ENCODE measurements at places on chromosomes 5 and 9.
A peak's percentile ranks its signal among the peaks of the same experiment; 100 is the strongest.

DNA sequence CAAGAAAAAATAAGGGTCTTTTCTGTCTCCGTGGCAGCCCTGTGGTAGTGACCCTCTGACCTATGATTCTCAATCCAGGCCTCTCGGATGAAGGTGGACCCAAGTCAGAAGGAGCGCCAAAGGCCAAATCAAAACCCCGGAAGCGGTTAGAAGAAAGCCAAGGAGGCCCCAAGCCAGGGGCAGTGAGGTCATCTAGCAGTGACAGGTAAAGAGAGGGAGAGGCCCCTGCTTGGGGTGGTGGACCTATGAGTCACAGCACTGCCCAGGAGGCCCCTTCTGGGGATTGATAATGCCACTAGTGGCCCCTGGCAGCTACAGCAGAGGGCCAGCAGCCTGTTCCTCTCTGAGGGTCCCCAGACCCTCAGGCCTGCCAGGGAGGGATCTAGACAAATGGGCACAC lies 6.4 kb upstream of the SLC2A8 start:
- no peak for DNase-seq

DNA sequence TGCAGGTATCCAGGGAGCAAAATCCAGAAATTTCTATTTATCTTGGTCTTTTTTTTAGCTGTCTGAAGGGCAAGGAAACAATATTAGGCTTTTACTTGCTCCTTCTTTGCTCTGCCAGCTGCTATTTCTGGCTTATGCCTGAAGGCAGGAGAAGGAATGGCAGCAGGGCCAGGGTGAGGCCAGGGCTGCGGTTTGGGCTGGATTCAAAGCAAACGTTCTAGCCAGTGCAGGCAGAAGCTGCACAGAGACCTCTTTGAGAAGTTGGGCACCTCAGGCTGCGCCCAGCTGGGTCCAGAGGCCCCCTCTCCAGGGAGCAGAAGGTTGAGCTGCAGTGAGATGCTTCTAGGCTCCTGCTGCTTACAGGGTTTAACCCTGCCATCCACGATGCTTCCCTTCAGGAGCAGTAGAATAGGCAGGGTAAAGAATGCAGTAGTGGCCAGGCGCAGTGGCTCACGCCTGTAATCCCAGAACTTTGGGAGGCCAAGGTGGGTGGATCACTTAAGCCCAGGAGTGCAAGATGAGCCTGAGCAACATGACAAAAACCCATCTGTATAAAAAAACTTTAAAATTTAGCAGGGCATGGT lies 201.2 kb downstream of the ADCY2 start:
- no peak for DNase-seq

GRCh38 chr5:133990396-133990795 lies 14.4 kb downstream of the VDAC1 start:
- no peak for DNase-seq

DNA sequence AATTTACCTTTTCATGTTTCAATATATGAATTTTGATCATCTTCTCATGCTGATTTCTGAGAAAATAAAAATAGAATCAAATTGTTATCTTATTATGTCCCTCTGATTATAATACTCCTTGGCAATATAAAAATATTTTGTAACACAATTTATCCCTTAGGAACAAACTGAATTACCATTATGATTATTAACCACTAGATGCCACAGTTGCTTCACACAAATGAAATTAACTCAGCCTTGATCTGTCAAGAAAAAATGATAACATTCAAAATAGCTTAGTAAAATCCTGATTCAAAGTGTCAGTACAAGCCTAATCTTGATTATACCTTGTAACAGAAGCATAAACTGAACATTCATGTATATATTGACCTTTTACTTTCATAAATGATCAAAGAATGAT lies 4.8 kb upstream of the CHSY3 start:
- no peak for DNase-seq

- DNase-seq = no peak
These were observed 544.7 kb upstream of the KLF4 start for GRCh38 chr9:108033976-108034964.

GRCh38 chr5:113606298-113607134 lies 93.0 kb downstream of the YTHDC2 start:
- peak; percentile 63 for DNase-seq

GRCh38 chr9:8156346-8156745 lies 356.8 kb upstream of the DMAC1 start:
- no peak for DNase-seq

- DNase-seq = no peak
These were observed 160.4 kb downstream of the RGS3 start for GRCh38 chr9:113623851-113624485.

DNA sequence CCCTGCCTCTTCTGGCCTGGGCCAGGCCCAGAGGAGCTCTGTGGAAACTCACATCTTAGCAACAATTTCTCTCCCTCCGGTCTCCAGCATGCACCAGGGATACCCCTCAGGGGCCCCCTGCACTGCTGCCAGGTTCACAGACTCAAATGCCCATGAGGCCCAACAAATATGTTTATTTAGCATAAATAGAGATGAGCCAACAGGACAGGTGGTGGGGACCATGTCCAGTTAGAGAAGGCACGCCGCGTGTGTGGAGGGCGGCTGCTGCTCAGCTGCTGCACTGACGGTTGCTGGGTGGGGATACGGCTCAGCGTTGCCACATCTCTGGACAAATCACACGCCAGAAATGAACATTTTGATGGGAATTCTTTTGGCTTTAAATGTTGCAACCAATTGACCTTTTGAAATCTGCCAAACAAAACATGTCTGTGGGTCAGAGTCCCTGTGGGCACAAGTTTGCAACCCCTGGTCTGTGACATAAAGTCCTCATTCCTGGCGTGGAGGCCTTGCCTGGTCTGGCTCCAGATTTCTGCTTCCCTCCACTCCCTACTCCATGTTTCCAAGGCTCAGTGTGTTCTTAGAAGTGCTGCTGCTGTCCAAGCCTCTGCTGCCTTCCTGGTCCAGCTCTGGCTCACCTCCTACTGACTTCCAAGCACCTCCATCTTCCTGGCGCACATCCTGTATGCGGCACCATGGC lies 88.9 kb downstream of the AMBP start:
- no peak for DNase-seq

DNA sequence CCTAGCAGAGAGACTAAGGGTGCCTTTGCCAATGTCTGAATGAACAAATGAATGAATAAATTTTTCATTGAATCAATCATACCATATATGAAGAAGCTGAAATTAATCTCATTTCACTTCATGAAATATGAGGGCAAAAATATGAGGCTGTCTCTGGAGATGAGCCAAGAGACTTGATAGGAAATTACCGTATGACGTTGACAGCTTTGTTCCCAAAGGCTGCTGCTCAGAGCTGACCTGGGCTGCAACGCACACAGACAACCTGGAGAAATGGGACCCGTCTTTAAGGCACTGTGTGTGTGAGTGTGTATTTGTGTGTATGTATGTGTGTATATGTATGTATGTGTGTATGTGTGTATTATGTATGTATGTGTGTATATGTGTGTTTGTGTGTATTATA lies 226.1 kb downstream of the IRX2 start:
- no peak for DNase-seq

DNA sequence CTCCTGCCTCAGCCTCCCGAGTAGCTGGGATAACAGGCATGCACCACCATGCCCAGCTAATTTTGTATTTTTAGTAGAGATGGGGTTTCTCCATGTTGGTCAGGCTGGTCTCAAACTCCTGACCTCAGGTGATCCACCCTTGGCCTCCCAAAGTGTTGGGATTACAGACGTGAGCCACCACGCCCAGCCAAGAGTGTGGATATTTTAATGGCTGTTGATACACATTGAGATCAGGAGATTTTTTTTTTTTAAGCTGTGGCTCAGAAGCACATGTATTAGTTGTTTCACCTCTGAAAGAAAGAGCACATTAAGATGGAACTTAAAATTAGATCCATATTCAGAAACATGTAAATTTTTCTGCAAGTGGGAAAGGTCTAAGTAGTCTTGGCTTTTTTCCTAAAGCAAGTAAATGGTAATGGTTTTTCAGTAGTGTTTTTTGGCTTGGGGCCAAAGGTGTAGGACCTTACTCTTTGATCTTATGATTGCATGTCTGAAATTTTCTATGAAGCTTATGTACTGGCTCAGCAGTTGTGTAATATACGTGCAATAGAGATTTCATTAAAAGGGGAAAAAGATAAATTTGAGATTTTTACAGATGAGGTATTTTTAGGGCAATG lies 9.9 kb downstream of the RBM27 start:
- DNase-seq = no peak

DNA sequence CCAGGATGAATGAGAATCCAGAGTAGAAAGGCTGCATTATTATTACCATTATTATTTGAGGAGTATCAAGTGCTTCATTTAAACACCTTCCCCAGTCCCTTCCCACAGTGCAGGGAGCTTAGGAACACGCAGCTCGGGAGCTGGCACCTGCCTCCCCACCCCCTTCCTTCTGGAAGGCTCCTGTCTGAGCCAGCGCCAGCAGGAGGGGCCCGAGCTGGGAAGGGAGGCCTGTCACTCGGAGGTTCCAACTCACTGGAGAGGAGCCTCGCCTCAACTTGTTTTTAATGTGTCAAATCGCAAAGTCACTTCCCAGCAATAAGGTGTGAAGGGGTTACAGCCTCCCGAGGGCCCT lies 156.4 kb upstream of the IRX4 start:
- no peak for DNase-seq

DNA sequence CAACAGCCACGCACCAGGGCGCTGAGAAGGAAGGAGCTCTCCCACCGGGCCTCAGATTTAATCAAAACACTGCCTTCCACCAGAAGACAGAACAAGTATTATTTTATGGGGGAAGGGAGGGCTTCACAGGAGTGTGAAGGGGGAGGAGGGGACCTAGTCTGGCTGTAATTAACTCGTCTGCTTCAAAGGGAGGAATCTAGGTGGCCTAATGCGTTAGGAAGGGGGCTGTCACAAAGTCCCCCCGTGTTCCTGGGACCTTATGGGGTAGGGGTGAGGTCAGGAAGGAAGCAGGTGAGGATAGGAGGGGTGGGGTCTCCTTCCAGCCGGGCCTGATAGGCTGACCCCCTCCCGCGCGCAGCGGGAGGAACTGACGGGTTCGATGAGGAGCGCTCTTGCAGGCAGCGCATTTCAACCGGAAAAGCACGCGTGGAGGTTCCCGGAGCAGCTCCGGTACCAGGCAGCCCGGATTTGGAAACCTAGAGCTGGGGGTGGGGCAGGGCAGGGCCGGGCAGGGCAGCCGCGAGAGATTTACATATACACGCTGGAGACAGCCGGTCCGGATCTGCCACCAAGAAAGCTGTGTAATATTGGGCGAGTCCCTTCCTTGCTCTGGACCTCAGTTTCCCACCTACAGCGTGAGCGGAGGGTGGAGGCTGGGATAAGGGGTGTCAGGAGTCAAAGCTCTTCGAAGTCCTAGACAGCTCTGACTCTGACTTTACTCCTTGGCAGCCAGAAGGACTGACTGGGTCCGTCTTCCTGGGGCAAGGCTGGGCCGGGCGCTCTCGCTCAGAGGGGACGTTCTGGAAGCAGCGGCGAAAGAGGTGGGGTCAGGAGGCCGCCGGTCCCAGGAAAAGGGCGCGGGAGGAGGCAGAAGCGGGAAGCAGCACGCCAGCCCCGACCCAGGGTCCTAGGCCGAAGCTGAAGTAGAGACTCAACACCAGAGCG lies 1.8 kb downstream of the SHB start:
- DNase-seq = no peak

DNA sequence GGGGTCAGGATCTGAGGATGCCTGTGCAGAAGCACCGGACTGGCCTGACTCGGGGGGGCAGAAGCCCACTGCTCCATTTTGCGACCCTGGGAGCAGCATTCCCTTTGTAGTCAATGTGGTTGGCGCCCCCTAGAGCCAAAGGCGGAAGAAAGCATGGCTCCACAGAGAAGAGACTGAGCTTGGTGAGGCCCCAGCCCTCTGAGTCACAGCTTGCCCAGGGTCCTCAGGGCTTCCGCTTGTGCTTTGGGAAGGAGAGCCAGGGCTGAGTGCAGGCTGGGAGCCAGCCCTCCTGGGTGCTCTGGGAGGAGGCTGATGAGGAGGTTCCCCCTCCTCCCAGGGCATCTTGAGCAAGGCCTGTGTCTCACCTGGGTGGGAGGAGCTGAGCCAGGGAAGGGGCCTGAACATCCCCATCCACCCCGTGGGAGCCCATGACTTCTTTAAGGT lies 5.5 kb upstream of the AQP3 start:
- peak; percentile 56 for DNase-seq

- DNase-seq = no peak
These were observed 3.5 kb downstream of the DNLZ start for GRCh38 chr9:136359774-136360718.

DNA sequence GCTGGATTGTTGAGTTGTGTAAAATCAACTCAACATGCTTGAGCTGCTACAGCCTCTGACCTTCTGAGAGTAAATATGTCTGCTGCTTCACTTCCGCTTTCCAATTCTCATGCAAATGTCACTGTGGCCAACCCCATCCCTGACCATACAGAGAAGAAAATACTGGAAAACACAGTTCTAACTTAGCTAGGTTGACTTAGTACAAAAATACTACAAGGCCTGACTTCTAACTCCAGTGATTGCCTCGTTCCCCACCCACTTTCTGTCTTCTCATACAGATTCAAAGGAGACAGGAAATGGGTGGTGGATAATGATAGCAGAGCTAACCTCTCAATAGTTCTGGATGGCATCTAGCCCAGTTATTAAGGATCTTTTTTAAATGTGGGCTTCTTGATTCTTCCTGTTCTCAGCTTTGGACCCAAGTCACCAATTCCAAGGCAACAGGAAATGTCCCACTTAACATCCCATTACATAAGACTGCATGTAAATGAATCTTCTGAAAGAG lies 226.6 kb upstream of the SLC24A2 start:
- no peak for DNase-seq

DNA sequence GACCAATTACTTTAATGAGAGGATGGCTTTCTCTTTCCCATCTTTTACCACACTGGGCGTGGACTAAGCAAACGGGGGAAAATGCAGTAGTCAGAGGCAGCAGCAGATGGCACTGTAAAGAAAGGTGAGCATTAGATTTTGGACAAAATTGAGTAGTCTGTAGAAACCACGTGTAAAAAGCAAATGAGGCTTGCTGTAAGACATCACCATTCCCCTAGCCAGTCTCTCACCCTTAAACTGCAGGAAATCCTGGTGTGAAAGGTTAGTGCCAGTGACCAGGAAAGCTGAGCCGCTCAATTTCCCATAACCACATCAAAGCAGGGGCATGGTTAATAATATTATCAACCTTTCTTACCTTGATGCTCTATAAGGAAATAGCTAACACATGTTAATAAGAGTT lies 31.8 kb downstream of the SPATA31C2 start:
- DNase-seq = no peak

GRCh38 chr9:93107825-93108161 lies 11.8 kb downstream of the CARD19 start:
- DNase-seq = no peak

GRCh38 chr5:34959323-34959722 lies 30.0 kb downstream of the DNAJC21 start:
- DNase-seq = no peak

GRCh38 chr9:136653323-136654079 lies 9.2 kb upstream of the EGFL7 start:
- no peak for DNase-seq
